ENCODE measurements at places on chromosomes 5 and 9.

GRCh38 chr5:60604771-60605170, 95.2 kb downstream of the DEPDC1B start:
- no peak for DNase-seq

DNA sequence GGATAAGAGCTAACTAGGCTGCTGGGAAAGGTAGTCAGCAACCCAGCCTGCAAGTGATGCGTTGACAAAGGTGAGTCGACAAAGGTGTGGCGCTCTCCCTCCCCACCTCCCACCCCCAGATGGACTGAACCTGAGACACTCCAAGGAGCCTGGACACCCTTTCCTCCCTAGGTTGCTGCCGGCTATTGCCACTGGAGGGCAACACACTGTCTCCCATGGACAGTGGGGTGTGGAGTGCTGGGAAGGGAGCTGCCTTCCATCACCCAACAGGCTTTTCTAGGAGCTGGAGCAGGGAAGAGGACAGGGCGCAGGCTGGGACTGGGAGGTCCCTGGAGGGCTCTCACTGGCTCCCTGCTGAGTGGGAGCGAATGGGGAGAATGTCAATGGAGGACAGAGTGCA, 75.4 kb upstream of the ARAP3 start:
- no peak for DNase-seq

GRCh38 chr5:139908749-139909148, 113.1 kb downstream of the PSD2 start:
- DNase-seq = peak; percentile 51

DNA sequence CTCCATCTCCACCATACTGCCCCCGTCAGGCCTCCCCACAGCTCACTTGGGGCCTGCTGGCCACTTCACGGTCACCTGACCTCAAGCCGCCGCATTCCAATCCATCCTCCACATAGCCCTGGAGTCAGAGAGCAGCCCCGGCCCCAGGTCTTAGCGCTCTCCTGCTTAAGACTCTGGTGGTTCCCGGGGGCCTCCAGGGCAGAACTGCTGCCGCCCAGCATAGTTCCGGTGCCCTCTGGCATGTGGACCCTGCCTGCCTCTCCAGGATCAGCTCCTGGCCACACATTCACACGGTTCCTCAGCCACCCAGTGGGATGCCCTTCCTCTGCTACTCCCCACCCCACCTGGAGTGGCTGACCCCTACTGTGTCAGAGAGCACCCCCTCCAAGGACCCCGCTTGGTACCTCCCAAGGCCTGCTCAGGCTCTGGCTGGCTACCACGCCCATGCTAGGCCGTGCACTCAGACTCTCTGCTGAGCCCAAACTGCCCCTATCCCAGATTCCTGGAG, 8.7 kb downstream of the PHYKPL start:
- DNase-seq = no peak

- no peak for DNase-seq
These were observed 6.3 kb upstream of the UNC5A start for GRCh38 chr5:176803943-176804498.

- no peak for DNase-seq
These were observed 796.5 kb upstream of the ARRDC3 start for GRCh38 chr5:92179651-92180050.

DNA sequence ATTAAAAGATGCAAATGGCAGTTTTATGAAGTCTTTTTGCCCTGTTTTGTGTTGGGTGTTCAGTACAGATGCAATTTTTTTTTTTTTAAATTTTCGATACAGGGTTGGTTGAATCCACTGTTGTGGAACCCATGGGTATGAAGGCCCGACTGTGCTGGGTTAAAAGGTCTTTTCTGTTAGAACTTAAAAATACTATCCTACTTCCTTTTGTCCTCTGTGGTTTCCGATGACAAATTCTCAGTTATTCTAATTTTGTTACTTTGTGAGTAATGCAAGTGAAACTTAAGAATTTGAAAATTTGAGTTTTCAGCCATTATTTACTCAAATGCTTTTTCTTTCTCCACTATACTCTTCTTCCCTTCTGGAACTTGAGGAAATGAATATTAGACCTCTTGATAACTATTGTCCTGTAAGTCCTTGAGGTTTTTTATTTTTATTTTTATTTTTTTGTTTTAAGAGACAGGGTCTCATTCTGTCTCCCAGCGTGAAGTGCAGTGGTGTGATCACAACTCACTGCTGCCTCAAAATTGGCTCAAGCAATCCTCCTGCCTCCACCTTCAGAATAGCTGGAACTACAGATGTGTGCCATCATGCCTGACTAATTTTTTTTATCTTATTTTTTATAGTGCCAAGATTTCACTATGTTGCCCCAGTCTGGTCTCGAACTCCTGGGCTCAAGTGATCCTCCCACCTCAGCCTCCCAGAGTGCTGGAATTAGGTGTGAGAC, 67.5 kb downstream of the ZCCHC7 start:
- DNase-seq = no peak

GRCh38 chr9:128160603-128160987, 530 bp downstream of the BBLN start:
- DNase-seq = no peak

- no peak for DNase-seq
These were observed 153.5 kb upstream of the TNPO1 start for GRCh38 chr5:72662936-72663335.

- no peak for DNase-seq
These were observed at the start of gene C5orf52 for GRCh38 chr5:157670662-157671591. C5orf52 (plus strand) TSS chr5:157671533; CDS start chr5:157671615, 82 bp downstream.

DNA sequence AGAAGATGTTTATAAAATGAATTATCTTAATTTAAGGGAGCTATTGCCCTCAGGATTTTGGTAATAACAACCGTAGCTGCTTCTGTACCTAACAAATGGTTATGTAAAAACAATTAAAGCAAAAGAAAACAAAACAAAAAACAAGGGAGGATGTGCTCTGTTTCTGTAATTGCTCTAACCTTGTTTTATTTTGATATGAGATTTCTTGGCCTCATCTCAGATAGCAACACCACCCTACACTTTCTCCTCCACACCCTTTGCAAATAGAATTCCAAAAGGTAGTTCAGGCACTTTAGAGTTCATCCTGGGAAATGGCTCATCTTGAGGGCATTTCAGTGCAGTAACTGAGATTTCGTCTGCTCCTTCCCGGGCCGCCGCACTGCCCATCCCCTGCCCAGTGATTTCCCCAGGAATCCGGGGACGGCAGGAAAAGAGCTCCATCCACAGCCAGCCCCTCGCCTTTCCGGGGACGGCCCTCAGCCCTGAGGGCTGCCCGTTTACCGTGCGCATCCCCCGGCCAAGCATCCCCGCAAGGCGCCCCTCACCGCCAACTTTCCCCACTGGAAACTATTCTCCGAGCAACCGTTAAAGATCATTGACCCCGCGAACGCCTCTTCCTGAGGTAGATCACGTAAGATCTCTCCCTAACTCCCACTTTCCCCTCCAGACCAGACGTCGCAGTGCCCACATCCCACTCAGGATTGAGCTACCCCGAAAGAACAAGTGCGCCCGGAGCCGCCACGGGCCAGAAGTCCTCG, 1.2 kb downstream of the FNBP1 start:
- DNase-seq = no peak

- DNase-seq = no peak
These were observed 45.3 kb downstream of the STOM start for GRCh38 chr9:121324755-121325154.

GRCh38 chr9:93125331-93125894, 8.6 kb downstream of the NINJ1 start:
- peak; percentile 31 for DNase-seq

DNA sequence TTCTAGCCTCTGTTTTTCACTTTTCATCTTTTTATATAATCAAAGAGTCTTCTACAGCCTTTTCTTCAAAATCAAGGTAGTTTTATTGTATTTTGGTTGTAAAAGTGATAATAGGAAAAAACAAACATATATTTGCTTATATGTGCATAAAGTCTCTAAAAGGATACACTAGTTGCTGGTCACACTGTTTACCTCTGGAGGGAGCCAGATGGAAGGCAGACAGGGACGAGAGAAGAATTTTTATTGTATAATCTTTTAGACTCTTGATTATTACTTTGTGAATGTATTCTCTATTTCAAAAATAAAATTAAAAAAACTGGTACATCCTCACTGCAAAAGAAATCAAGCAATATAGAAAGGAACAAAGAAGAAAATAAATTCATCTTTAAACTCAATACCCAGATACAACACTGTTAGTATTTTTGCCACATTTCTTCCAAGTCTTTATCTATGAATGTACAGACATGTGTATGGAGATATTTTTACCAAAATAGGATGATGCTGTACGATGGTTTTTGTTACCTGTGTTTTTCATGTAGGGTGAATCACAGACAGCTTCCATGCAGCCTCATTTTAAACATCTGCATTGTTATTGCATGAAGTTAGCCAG, 6.1 kb upstream of the RNF183 start:
- DNase-seq = no peak

GRCh38 chr9:2340046-2340760, 281.4 kb upstream of the VLDLR start:
- no peak for DNase-seq

DNA sequence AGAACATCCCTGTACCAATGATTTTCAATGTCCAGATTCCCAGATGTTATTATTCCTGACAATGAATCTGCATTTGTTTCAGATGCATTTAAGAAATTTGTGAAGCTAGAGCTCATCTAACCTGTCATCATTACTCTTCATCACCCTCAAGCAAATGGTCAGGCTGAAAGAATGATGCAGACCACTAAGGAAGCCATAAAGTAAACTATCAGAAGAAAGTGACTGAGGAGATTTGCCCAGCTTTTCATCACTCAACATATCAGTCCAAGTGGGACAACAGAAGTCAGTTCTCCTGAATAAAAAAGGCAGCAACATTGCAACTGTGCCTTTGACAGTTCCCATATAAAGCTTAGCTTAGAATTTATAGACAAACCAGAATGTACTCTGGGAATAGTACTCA, 419.9 kb downstream of the PDE4D start:
- DNase-seq = no peak

DNA sequence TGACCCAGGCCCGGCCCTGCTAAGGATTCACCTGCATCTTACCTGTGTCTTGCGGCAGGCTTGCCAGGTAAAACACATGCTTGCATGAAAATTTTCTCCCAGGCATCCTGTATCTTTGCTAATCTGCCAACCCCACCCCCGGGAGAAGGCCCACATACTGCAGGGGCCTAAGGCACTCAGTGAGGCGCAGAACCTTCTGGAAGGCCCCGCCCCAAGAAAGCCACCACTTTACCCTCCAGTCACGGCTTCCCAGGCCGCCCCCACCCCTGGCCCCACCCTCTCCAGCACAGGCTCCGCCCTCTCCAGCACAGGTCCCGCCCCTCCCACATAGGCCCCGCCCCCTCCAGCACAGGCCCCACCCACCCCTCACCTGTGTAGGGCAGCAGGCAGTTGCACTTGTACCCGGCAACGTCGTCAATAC, 29.8 kb upstream of the SEC16A start:
- no peak for DNase-seq

GRCh38 chr5:131068893-131069643, 96.0 kb downstream of the HINT1 start:
- no peak for DNase-seq

- peak; percentile 69 for DNase-seq
These were observed 18.5 kb downstream of the TBC1D2 start for GRCh38 chr9:98236901-98237487.

- peak; percentile 99 for DNase-seq
These were observed at the start of gene NAA35 for GRCh38 chr9:85940832-85941621. NAA35 (plus strand) TSS chr9:85941146; CDS start chr9:85942160, 1,014 bp downstream.

- no peak for DNase-seq
These were observed 6.8 kb upstream of the RNF180 start for GRCh38 chr5:64158827-64159226.

DNA sequence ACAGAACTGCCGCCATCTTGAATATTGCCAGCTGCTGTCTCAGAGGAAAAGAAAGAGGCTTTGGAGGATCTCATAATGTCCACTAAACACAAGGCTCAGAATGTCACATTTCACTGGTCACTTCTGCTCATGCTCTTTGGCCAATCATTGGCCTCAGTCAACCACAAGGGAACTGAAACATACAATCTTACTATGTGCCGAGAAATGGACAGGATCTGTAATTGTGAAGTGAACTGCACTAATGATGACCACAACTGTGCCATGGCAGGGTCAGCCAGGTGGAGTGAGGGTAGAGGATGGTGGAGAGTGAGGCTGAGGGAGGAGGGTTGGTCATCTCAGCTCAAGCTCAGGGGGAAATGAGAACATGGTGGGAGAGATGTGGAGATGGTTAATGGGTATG, 32.8 kb downstream of the GDNF start:
- no peak for DNase-seq

GRCh38 chr9:90802386-90802985, 867 bp downstream of the SYK start:
- no peak for DNase-seq

GRCh38 chr5:144697847-144698262, 527.2 kb downstream of the KCTD16 start:
- no peak for DNase-seq

- DNase-seq = no peak
These were observed 904 bp downstream of the RPL12 start for GRCh38 chr9:127450243-127450760.

- DNase-seq = no peak
These were observed 12.2 kb upstream of the HSPB3 start for GRCh38 chr5:54443270-54443669.

DNA sequence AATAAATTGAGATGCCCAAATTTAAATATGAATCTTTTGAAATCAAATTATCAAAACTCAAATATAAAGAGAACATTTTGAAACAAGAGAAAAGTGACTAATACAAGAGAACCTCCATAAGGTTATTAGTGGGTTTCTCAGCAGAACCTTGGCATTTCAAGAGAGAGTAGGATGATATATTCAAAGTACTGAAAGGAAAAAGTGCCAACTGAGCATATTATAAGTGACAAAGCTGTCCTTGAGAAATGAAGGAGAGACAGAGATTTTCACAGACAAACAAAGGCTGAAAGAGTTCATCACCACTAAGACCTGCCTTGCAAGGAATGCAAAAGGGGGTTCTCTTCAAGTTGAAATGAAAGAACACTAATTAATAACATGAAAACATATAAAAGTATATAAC, 366.0 kb downstream of the HINT1 start:
- no peak for DNase-seq

- DNase-seq = no peak
These were observed 29.3 kb downstream of the PLAC8L1 start for GRCh38 chr5:146076028-146076427.

- peak; percentile 87 for DNase-seq
These were observed at the start of gene GBGT1 for GRCh38 chr9:133163504-133164172. GBGT1 (minus strand) TSS chr9:133163914; CDS start chr9:133162412, 1,502 bp downstream.

- no peak for DNase-seq
These were observed 42.9 kb downstream of the FOXD1 start for GRCh38 chr5:73405691-73406090.

DNA sequence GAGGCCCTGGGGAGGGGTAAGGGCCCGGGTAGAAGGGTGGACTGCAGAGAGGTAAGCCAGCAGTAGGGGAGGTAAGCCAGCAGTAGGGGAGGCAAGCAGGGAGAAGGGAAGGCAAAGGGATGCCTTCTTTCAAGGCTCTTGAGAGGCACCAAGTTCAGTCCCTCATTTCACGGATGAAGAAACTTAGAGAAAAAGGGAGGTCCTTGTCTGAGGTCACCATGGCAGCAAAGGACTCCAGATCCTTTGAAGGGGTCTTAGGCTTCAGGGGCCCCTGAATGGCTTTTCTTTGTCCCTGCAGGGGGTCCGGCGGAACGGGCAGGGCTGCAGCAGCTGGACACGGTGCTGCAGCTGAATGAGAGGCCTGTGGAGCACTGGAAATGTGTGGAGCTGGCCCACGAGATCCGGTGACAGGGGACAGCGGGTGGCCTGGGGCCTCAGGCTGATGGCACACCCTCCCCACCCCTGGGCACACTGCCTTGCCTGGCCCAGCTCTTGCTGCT, 42.6 kb downstream of the RGS3 start:
- DNase-seq = no peak

- DNase-seq = no peak
These were observed 192.4 kb downstream of the ARHGEF28 start for GRCh38 chr5:73818357-73818756.
